ENCODE measurements at places on chromosomes 11 and 22. TPM values are rescaled to one million over a fixed set of nuclear protein-coding genes. Genes with fewer than 3 reads are reported as not detected.
A peak's percentile ranks its signal among the peaks of the same experiment; 100 is the strongest.

OR5B21 gene
- polyA plus RNA-seq: not detected

DNA sequence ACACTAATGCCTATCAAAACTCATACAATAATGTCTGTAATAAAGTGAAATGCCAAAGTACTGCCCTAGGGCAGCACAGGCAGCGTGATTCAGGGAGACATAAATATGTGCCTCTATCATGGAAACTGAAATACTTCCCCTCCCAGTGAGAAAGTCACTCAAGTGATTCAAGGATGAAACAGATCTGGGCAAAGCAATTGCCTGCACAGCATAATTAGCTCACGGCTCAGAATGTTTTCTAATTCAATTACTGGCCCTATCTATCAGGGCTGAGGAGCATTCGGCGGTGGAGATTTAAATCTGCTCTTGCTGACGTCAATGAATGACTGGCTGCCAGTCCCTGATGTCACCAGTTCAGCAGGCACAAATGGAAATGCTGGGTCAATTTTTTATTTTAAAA, 27.7 kb upstream of the PPP2R1B start:
- peak; percentile 65 for DNase-seq

MUC2 gene
- not detected for polyA plus RNA-seq

GRCh38 chr22:25202290-25202921, 2.7 kb downstream of the CRYBB3 start:
- peak; percentile 33 for DNase-seq

NEFH gene
- polyA plus RNA-seq: 4.7 TPM

GRCh38 chr22:20834206-20834605, 24.4 kb downstream of the PI4KA start:
- DNase-seq: no peak

ENTHD1 gene
- not detected for polyA plus RNA-seq

DNAL4 gene
- polyA plus RNA-seq: 11.4 TPM

DNA sequence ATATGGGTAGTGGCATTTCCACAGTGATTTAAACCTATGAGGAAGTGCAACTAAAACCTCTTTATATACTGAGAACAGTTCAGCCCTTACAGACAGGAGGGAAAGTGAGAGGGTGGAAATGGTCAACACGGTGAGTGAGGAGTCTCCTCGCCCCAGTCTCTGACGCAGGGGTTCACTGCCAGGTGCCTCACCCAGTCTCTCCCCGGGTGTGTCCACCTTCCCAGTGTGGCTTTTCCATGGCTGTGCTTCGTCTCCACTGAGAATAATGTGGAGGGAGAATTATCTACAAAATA, 116.6 kb upstream of the TOP3B start:
- no peak for DNase-seq

GRAP2 gene
- 0.03 TPM for polyA plus RNA-seq

JHY gene
- 2.3 TPM for polyA plus RNA-seq

YPEL1 gene
- 0.02 TPM for polyA plus RNA-seq

DNA sequence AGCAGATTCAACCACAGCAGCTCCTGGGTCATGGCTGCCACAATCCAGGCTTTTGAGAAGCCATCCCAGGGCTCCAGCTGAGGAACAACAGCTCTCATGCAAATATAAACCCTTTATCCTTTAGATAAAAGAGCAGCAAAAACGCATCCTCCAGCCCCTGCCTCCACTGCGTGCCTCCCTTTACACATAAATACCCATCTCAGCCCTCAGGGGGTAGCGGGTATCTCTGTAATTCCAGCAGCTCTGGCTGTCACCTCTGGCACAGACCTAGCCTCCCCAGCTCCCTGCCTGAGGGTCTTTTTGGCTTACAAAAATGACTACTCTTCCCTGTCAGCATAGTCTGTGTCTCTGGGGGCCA, 21.6 kb downstream of the LMO1 start:
- no peak for DNase-seq

- no peak for DNase-seq
These were observed 11.5 kb upstream of the TBC1D22A start for GRCh38 chr22:46750863-46751443.

GRCh38 chr11:100575860-100576717, 111.0 kb upstream of the ARHGAP42 start:
- DNase-seq: peak; percentile 38

OR51I1 gene
- polyA plus RNA-seq: not detected
